ENCODE measurements at places on chromosomes 16 and 17. TPM values are rescaled to one million over a fixed set of nuclear protein-coding genes. Genes with fewer than 3 reads are reported as not detected.

DNA sequence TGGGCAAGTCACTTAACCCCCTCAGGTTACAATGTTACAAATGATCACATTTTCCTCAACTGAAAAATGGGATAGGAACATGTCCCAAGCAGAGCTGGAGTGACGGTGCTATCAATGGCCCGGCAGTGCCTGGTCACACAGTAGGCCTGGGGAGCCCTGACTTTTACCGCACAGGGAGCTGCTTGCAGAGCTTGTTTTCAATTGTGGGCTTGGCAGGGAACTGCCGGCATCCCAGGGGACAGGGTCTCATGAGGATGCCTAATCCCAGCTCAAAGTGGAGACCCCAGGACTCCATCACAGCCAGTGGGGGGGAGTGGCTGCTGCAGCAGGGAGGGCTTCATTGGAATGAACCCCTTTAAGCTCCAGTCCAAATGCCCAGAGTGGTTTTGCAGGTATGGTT, 11.4 kb downstream of the SNX20 start:
- H3K4me1 ChIP-seq, result peaks cover 43% of the 10 kb centered on the region
- H3K27ac ChIP-seq, result no peak overlapping the region
- H3K27me3 ChIP-seq, result no peaks in the 10 kb centered on the region
- DNase-seq, result no peak

DNA sequence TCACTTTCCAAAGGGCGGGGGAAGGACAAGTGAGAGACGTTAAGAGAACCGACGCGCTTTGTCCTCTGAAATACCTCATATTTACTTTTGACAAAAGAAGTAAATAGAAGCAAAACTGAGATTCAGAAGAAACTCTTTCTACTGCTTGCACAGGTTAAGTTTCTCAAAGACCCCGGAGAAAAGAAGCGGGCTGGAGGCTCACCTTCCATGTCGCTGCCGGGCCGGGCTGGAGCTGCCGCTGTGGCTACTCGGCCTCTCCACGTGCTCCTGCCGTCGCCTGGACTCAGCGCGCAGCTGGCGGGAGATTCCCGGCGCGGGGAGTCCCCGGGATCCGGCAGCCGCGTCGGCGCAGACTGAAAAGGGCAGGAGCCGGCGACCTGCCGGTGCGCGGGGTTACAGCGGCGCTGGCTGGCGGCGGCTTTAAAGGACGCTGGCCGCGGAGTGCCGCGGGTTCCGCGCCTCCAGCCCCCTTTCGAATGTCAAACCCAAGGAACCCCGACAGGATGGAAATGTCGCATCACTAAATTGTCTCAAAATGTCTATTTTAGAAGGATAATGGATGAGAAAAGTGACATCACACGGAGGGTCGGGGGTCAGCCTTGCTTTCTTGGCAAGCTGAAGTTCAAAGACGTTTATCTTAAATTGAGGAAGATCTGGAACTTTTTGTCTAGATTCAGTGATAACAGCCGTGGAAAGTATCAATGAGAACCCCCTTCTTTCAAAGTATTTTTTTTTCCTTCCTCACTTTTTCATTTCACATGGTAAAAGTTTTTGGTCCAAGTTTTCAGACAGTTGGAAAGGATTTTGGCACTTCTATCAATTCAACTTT, at the start of gene IKZF3:
IKZF3 (minus strand) TSS at position 395 of the 829 bp plus-strand sequence; CDS start at position 209, 186 bp downstream.
- peak within 1 kb of the TSS; percentile 81 for H3K4me3 ChIP-seq
- peaks cover 58% of the 10 kb centered on the region for H3K4me1 ChIP-seq
- peaks cover 4% of the 10 kb centered on the region for H3K27me3 ChIP-seq
- peak; percentile 87 for DNase-seq

- H3K27ac ChIP-seq, result no peak overlapping the region
- no peak overlapping the region for H3K4me3 ChIP-seq
- no peak for DNase-seq
- H3K27me3 ChIP-seq, result peaks cover 10% of the 10 kb centered on the region
- peaks cover 9% of the 10 kb centered on the region for H3K4me1 ChIP-seq
Observed at GRCh38 chr16:77581706-77582105, 140.6 kb upstream of the NUDT7 start.

AP2B1 gene
- total RNA-seq, result 184 TPM

VAT1 gene
- 16.8 TPM for total RNA-seq

DNA sequence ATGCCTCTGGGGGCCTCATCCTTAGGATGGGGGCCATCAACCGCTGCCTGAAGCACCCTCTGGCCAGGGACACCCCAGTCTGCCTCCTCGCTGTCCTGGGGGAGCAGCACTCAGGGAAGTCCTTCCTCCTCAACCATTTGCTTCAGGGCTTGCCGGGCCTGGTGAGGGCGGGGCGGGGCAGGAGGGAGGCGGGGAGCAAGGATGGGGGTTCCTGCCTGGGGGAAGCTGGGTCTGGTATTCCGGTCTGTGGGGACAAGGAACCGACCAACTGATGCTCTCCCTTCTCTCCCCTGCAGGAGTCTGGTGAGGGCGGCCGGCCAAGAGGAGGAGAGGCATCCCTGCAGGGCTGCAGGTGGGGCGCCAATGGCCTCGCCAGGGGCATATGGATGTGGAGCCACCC, 2.0 kb downstream of the RNF112 start:
- peaks cover 4% of the 10 kb centered on the region for H3K27me3 ChIP-seq
- no peak overlapping the region for H3K27ac ChIP-seq
- H3K36me3 ChIP-seq, result no peaks in the 10 kb centered on the region
- peaks cover 6% of the 10 kb centered on the region for H3K4me1 ChIP-seq
- H3K4me3 ChIP-seq, result no peak overlapping the region

DNA sequence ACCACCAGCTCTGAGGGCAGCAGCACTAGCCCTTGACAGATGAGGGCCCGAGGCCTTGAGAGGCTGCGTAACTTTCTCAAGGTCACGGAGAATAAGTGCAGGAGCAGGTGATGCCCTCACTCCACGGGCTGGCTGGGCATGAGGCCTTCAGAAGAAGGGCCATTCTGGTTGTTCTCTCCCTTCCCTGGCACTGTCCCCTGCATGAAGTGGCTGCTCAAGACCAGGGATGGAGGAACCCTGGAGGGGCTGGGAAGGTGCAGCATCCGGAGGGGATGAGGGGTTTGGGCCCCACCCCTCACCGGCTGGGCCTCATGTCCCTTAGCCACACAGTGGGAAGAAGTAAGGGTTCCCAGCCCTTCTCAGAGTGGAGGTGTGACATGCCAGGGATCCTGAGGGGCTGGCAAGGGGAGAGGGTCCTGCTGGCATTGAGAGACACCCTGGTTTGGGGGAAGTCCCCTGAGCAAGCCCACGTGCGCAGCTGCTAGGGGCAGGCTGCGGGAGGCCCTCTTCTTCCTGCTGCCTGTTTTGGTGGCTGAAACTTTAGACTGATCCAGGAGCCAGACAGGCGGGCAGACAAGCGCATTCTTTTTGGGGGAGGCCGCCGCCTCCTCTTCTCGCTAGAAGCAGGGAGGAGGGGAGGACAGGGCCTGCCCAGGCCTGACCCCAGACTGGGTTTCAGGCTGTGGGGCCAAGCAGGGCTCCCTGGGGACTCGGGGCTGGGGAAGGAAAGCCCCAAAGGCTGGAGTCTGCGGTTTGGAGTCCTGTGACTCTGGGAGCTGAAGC, 74.0 kb downstream of the N4BP1 start:
- H3K36me3 ChIP-seq, result peaks cover 7% of the 10 kb centered on the region
- H3K4me1 ChIP-seq, result peaks cover 26% of the 10 kb centered on the region
- no peak for DNase-seq
- no peak overlapping the region for H3K4me3 ChIP-seq
- no peak overlapping the region for H3K27ac ChIP-seq

CACNG1 gene
- total RNA-seq, result not detected

- H3K27me3 ChIP-seq, result peaks cover 23% of the 10 kb centered on the region
- no peak overlapping the region for H3K27ac ChIP-seq
- no peak for DNase-seq
- H3K36me3 ChIP-seq, result no peaks in the 10 kb centered on the region
- H3K4me3 ChIP-seq, result no peak overlapping the region
Observed at GRCh38 chr17:33285413-33285812, 7.7 kb downstream of the ASIC2 start.

OSGIN1 gene
- 0.93 TPM for total RNA-seq
